Mononuclear cell (primary cell): ENCODE measurements at places on chromosomes 6 and 20. TPM values are rescaled to one million over a fixed set of nuclear protein-coding genes. Genes with fewer than 3 reads are reported as not detected.

KCNK15 gene
- total RNA-seq = under 0.01 TPM

ZNF311 gene
- 0.10 TPM for total RNA-seq

FABP7 gene
- not detected for total RNA-seq

BPIFB4 gene
- total RNA-seq = not detected

SLCO4A1 gene
- total RNA-seq = 0.73 TPM

NKX2-2 gene
- total RNA-seq = not detected

GABRR1 gene
- 0.10 TPM for total RNA-seq

C20orf144 gene
- 0.21 TPM for total RNA-seq

PPP1R3G gene
- total RNA-seq = 0.31 TPM

CASS4 gene
- total RNA-seq = 13.4 TPM

TCP1 gene
- total RNA-seq = 137 TPM

PTPN1 gene
- total RNA-seq = 86.0 TPM

EPM2A gene
- total RNA-seq = 6.6 TPM

POU5F1 gene
- not detected for total RNA-seq

DAAM2 gene
- under 0.01 TPM for total RNA-seq

FAM217A gene
- total RNA-seq = not detected

PXDC1 gene
- 1.6 TPM for total RNA-seq

AVP gene
- not detected for total RNA-seq

NKAPL gene
- total RNA-seq = 0.21 TPM

LAMA4 gene
- 0.42 TPM for total RNA-seq

GNL1 gene
- 40.8 TPM for total RNA-seq

NPEPL1 gene
- 25.5 TPM for total RNA-seq

SPDEF gene
- total RNA-seq = 0.31 TPM

SNAP91 gene
- total RNA-seq = not detected

SNX9 gene
- 42.3 TPM for total RNA-seq

HLA-DMB gene
- 67.8 TPM for total RNA-seq

PRICKLE4 gene
- 0.31 TPM for total RNA-seq

TMC2 gene
- total RNA-seq = not detected

SLC17A2 gene
- not detected for total RNA-seq

LGSN gene
- not detected for total RNA-seq

TUBB1 gene
- 188 TPM for total RNA-seq

SLC17A9 gene
- total RNA-seq = 2.0 TPM

ZHX3 gene
- 4.3 TPM for total RNA-seq

MACROD2 gene
- total RNA-seq = 1.7 TPM

ZNF341 gene
- 0.73 TPM for total RNA-seq

PDE10A gene
- total RNA-seq = 0.10 TPM

PNLDC1 gene
- 0.10 TPM for total RNA-seq

HRH3 gene
- total RNA-seq = not detected

ENPP1 gene
- 0.21 TPM for total RNA-seq

BANF2 gene
- total RNA-seq = not detected

PHACTR1 gene
- total RNA-seq = 81.6 TPM

OPRL1 gene
- total RNA-seq = 1.3 TPM

FNDC1 gene
- not detected for total RNA-seq

GDAP1L1 gene
- total RNA-seq = not detected

POM121L2 gene
- total RNA-seq = not detected

RIMS1 gene
- under 0.01 TPM for total RNA-seq
